ENCODE measurements at places on chromosomes 2 and 18.

GRCh38 chr2:14673351-14673875 is 40.9 kb downstream of the LRATD1 start:
- DNase-seq: no peak

GRCh38 chr2:13106302-13106701 is 389.6 kb downstream of the TRIB2 start:
- no peak for DNase-seq

DNA sequence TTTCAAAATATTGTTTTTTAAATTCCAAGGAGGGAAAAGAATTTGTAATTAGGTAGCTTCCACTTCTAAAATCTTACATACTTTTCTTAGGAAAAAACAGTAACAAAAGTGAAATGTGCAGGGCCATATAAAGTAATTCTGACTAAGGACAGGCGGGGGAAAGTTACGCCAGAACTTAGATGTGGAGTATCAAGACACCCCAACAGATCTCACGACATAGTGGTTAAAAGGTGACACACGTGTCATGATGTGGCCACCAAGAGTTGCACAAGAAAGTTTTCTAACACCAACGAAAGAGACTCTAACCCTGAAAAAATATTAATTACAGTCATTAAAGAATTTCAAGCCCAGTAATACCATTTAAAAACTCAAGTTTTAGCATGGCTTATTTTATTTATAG is 51.0 kb downstream of the KIDINS220 start:
- no peak for DNase-seq

GRCh38 chr2:101396316-101396717 is 9.0 kb upstream of the CREG2 start:
- no peak for DNase-seq

DNA sequence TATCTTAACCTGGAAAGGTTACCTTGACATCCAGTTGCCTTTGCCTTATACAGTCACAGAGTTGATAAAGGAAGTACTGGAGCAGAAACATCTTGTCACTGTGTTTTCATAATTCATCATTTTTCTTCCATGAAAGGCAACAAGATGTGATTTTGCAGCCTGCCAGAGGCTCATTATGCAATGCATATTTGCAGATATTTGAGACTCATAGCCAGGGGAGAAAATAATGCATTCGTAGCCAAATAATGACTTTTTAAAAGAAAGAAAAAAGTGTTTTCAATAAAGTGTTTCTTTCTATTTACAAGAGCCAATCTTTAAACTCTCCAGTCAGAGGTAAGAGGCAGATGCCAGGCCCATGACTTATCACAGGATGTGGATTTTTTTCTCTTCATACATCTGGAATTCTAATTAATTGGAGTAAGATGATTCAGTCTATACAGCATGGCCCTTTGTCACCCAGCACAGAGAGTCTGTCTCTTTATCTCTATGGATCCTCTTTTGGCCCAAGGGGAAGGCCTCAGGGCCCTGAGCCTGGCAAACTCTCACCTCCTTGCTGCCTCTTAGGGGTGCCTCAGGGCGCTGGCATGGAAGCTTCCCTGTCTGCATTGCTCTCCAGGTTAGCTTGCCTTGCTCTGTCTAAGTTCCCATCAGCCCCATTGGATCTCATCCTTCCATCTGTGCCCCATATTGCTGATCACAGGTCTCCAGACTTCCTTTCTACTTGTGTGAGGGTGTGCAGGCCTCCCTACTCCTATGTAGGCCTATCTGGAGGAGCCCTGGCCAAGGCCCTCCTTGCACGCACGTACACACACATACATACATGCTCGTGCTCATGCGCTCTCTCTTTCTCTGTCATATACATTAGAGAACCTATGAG is 247.7 kb downstream of the TPGS2 start:
- DNase-seq: no peak

GRCh38 chr2:211114826-211115455 is 558.5 kb downstream of the CPS1 start:
- no peak for DNase-seq

GRCh38 chr2:10123281-10123680 is 742 bp downstream of the RRM2 start:
- no peak for DNase-seq

- no peak for DNase-seq
Measured at GRCh38 chr2:156319811-156320485, 12.6 kb downstream of the NR4A2 start.

DNA sequence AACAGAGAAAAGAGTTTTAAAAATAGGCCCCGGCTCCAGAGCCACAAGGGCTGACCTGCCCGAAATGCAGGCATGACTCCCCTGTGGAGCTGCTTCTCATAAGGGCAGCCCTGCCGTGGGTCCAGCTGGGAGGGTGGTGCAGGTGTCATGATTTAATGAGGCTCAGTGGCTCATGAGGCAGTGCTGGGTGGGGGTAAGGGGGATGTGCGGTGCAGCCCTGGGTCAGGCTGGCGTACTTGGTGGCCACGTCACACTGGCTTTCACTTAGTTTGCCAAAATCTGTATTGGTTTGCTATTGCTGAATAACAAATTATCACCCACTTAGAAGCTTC is 33.6 kb downstream of the HJURP start:
- DNase-seq: no peak

DNA sequence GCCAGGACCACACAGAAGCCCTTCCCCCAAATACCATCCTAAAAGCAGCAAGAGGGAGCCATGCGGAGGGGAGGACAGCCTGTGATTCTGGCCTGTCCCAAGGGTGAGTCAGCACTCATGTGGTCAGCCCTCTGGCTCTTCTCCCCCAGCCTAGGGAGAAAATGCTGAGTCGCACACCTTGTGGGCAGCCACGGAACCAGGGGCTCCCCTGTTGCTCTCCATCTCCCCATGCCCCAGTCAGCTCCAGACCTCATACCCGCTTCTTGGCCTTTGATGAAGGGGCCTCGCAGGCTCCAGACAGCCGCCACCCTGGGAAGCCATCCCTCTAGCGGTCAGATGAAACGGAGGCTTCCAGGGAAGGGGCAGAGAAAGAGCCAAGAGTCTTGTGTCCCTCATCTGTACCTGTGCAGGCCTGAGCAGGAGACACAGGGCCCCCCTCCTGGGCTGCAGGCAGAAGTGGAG is 181.3 kb upstream of the SIX2 start:
- DNase-seq: no peak

DNA sequence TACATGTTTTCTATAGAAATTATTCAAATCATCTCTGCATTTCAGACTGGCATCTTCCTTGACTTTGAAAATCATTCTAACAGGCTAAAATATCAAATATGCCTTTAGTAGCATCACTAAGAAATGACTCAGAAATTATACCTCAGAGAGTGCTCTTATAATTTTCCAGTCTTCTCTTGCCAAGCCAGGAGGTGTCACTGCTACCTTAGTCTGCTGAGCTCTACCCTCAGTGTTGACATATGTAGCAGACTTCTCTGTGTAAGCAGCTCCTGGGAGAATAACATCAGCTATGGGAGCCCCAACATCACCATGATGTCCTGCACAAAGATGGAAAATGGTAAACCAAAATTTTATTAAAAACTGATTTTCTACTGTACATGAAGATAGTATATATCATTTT is 31.6 kb downstream of the NDUFS1 start:
- DNase-seq: no peak

DNA sequence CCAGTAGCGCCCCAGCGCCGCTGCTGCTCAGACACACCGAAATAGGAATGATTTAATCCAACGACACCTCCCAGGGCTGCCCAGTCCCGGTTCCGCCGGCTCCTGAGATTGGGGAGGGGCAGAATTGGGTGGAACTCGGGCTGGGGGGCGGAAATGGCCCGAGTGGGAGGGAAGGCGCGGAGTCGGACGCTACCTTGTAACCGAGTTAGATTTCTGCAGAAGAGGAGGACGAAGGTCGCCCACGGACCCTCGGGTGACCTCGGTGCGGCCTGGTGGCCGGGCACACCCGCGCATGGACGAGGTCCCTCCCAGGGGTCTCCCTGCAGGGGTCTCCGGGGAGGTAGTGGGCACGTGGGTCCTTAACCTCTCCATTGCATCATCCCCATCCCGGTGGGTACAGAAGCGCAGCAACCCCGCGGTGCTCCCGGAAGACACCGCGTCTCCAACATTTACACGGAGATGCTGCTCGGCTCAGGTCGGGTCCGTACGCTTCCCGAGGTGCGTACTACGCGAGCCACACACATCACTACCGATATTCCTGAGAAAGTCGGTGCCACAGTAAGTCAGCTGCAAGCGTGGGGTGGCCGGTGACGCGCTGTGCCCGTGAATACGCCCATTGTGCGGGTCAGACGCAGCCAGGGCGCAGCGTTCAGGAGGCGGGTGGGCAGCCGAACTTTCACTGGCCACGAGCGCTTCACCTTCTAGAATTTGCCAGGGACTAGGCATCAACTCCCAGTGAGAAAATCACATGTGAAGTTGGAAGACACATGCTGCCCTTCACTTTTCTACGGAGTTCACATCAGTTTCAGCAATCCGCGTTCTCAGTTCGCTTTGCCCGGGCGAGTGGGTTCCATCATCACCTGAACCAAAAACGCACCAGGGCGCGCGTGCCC is 3.0 kb downstream of the ZNF516 start:
- no peak for DNase-seq

GRCh38 chr2:218026244-218026643 is 23.4 kb upstream of the TNS1 start:
- no peak for DNase-seq

DNA sequence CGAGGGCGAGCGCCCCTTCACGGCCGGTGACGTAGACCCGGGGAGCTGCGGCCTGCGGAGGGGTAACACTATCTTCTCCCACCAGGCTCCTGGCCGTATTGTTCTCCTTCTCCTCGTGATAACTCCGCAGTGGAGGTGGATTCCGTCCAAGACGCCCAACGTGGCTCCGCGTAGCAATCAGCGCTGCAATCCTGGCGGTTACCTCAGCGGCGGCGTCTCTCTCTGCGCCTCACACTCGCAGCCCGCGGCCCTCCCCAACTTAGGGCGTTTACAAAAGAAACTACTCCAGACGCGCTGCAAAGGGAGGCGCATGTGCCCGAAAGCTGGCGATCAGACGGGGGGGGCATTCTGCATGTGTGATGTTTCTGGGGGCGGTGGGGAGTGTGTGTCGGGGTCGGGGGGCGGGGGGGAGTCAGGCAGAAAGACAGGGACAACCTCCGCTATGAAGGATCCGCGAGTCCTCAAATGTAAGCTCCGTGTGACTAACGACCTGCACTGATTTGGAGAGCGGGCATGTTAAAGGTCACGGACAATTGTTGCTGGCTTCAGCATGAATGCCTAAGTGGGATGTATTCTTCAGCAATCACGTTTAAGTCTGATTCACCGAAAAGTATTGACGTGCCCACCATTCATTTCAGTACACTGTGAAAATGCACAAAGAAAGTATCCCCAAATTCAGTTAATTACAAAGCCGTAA is 1.3 kb upstream of the ZNF516 start:
- DNase-seq: no peak

GRCh38 chr2:63875559-63876245 is 34.0 kb downstream of the UGP2 start:
- no peak for DNase-seq

DNA sequence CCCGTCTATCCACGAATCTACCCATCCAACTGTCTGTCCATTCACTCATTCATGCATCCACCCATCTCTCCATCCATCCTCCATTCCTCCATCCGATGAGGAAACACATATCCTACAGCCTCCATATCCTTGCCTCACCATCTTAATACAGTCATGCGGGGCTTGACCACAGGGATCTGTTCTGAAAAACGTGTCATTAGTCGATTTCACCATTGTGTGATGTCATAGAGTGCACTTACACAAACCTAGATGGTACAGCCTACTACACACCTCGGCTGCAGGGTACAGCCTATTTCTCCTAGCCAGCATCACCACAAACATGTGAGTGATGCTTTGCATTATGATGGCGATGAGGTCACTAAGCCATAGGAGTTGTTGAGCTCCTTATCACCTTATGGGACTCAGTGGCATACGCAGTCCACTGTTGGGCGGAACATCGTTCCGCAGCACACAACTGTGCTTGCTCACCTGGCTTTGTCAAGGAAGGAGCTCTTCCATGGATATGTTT is 1.9 kb upstream of the NT5DC4 start:
- no peak for DNase-seq

DNA sequence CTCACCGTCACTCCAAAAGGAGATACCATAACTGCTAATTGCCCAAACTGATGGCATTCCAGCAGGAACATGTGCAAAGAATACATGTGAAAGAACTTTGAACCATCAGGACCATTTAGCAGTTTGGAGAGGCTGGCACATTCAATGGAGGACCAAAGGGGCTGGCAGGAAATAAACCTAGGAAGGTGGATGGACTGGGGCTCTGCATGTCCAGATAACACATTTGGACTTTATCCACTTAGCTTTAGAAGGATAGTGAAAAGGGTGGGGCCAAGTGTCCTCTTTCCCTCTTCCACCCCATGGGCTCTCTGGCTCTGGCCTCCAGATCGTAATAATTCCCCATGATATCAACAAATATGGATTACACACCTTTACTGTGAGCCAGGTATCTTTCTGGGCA is 80.0 kb upstream of the STPG4 start:
- DNase-seq: no peak

DNA sequence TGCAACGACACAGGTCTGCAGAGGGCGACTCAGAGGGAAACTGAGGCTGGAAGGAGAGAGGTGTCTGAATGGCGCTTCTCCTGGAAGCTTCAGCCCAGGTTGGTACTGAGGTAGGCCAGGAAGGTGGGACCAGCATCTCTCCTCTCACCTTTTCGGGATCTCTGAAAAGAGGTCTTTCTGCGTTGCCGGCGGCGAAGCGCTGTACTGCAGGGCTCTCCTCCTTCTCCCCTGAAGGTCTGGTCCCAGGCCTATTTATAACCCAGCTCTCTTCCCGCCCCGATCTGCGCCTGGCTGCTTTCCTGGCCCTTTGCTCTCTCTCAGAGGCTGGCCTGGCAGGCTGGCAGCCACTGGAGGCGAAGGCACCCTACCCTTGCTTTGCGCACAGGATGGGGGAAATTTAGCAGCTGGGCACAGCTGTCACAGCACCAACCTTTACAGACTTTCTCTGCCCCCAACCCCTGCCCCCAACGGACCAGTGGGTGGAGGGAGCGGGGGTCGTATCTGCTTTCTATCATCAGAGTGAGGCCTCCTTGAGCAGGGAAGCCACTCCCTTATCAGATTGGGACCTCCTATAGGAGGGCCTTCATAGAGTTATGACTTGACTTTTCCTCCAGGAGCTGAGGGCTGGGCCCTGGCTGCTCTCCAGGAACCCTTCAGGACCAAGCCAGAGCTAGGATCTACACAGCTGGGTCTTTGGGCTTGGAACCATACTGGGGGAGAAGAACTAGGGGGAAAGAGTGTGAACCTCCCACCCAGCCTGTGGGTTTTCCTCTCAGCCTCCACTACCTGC is 1.1 kb downstream of the DYSF start:
- DNase-seq: no peak

GRCh38 chr18:11323359-11323819 is 174.0 kb upstream of the PIEZO2 start:
- DNase-seq: no peak
